ENCODE measurements at places on chromosomes 3 and 15.

GRCh38 chr3:172285844-172286243 lies 162.4 kb downstream of the GHSR start:
- DNase-seq: no peak

GRCh38 chr3:73848173-73848906 lies 223.6 kb upstream of the PDZRN3 start:
- peak; percentile 2 for DNase-seq

DNA sequence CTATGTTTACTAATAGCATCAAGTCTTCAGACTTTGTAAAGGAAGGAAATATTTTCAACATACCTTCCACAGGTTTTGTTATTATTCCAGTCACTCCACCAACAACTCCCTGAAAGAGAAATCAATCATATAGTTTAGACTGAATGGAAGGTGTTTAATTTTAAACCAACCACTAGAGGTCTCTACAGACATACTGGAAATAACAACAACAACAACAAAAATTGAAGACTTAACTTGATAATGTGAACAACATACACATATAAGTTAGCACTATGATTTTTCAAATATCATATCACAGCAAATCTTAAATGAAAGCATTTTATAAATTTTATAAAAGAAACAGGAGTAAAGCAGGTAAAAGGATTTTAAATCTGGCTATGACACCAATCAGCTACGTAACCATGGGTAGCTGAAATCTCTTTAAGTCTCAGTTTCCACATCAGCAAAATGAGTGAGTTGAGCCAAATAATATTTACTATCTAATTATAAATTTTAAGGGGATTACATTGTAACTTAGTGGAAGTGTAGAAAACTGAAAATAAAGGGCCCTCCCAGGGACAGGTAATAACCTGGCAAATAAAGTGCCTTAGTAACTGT lies 188.2 kb downstream of the VPS13C start:
- DNase-seq: no peak

DNA sequence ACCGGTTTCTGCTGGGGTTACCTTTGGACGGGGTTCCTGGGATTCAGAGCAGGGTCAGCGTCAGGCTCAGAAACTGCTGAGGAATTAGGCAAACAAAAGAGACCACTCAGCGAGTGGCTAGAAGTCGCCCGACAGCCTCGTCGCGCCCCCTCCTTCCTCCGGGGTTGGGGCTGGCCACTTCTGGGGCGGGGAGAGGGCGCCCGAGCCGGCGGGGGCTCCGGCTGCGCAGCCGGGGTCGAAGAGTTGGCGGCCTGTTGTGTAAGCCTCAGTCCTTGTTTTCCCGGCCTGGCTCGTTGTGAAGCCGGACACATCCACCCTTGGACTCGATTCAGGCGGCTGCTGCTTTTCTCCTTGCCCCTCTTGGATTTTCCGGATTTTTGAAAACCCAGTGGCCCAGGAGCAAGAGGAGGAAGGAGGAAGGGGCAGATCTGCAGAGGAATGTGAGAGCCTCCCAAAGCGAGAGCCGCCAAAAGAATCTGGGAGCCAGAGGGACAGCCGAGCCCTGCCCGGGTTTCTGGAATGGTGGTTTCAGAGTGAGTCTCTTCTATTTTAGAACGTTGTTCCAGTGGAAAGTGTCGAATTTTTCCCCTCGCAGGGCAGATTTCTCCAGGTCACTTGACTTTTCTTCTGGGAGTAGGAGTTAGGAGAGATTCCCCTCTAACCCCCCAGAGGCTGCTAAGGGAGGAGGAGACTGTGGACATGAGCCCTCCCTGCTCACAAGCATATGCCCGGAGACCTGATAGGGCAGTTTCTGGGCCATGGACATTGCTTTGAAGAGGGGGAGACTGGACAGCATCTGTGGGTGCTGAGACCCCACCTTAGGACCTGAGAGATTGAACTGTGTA lies 666 bp downstream of the SNX33 start:
- no peak for DNase-seq

- DNase-seq: peak; percentile 69
Measured at GRCh38 chr3:13461169-13462124, 18.7 kb upstream of the HDAC11 start.

DNA sequence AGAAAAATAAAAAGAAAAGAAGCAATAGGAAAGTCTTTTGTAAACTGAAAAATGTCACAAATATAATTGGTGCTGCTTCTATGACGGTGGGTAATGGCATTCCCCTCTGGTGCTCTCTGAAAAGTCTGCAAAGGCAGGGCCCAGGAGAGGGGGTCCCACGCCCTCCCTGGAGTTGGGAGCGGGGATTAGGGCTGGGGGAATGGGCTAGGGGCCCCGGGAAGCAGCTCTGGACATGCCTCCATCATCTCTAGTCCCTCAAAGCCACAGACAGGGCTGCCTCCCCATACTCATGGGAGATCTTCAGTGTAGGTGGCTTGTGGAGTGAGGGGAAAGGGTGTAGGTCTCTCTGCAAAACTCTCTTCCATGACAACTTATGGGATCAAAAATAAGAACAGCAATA lies 7.8 kb upstream of the RHCG start:
- DNase-seq: no peak

- no peak for DNase-seq
Measured at GRCh38 chr3:143294188-143294587, 174.6 kb downstream of the CHST2 start.

GRCh38 chr3:178308771-178309170 lies 227.5 kb upstream of the KCNMB2 start:
- no peak for DNase-seq

DNA sequence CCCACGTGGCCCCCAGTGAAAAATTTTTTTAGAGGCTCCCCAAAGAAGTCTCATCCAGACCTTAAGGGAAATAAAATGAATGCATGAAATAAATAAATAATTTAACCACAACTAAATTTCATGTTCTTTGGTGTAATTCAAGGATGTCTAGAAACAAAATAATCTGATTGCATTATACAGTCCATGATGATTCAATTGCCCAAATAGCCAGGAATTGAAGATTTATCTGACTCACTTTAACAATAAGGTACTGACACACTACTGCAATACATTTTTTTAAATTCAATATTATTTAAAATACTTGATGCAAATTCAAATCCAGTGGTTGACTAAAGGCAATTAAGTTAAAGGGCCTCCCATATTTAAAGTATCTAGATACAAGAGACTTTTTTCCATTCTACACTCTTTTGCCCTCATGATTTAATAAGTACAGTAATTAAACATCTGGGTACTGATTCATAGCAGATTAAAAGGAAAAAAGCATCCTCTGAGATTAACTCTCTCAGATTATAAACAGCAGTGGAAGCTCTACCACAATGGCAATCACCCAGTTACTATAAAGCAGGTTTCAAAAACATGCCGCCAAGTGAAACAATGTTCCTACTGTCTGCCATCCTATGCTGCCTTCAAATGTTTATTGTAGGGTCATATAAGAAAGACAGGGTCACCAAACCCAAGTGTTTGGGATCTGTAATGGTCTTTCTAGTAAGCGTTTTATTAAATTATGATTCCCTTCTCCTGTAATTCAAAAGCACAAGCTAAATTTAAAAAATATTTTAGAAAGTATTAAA lies 9.9 kb downstream of the UQCC5 start:
- no peak for DNase-seq

DNA sequence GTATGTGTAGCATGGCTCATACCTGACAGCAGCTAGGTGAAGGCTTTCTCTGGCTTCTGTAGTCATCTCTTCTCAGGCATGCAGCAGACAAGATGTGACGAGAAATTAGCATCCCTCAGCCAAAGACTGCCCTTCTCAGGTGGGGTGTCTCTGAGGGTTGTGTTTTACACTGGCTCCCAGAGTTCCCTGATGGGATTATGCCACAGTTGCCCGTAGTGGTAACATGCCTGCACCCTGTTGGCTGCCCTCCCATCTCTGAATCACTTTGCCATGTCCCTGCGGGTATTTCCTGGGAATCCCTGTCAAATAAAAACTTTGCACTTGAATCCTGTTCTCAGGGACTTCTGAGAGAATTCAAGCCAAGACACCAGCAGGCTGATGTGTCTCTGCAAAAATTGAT lies 70.5 kb downstream of the LRTM1 start:
- DNase-seq: no peak

DNA sequence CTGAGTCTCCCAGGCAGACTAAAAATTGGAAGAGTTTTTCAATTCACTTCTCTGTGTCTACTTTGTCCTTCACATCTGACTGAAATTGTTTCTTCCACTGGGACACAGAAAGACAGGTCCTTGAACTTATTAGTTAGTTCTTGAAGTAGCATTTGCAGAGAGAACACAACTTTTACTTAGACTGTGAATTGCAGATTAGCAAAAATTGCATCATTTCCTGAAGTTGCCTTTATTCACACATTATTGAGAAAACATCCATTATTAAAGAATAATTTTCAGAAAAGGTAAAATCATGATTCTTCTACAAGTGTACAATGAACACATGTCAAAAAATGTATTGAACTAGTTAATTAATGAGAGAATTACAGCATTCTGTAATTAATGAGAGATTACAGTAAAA lies 1.4 kb upstream of the COMMD2 start:
- no peak for DNase-seq

DNA sequence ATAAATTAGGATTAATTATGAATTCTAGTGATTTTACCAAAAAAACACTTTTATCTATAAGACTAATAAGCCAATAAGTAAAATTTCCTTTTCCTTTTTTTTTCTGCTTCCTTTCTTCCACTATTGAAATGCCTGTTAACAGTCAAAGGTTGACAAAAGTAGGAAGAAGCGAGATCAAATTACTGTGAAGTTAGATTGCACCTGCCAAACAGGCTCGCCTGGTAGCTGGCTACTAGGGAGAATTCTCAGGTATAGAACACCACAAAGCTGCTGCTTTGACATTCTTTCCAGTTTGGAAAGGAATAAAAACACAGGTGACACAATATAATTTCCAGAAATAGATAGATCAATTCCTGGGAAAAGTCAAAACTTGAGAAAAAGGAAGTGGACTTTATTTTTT lies 749.0 kb downstream of the NSUN3 start:
- DNase-seq: no peak

DNA sequence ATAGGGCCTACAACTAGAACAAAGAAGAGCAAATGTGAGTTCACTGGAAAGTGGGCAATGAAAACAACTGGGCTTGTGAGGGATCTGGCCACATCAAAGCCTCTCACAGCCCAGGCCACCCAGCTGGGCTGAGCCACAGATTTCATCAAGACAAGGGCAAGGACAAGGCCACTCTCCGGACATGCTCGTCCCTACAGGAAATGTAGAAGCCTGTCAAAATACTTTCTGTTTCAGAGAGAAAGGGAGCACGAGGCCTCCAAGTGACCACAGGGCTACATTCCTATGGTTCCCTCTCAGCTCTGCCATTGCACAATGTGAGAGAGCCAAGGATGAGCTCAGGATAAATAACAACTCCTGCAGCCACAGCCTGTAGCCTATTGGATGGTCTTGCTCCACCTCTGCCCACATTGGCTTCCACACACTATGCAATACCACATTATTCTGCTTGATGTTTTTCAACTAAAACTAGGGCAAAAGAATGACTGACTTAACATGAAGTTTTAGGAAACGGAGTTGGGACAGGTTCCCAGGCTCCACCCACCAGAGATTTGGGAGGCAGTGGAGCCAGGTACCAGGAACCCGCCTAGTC lies 12.1 kb downstream of the TBC1D2B start:
- no peak for DNase-seq

- DNase-seq: no peak
Measured at GRCh38 chr3:66561367-66561766, 60.5 kb upstream of the LRIG1 start.

- no peak for DNase-seq
Measured at GRCh38 chr3:31948280-31948679, 32.8 kb downstream of the OSBPL10 start.

DNA sequence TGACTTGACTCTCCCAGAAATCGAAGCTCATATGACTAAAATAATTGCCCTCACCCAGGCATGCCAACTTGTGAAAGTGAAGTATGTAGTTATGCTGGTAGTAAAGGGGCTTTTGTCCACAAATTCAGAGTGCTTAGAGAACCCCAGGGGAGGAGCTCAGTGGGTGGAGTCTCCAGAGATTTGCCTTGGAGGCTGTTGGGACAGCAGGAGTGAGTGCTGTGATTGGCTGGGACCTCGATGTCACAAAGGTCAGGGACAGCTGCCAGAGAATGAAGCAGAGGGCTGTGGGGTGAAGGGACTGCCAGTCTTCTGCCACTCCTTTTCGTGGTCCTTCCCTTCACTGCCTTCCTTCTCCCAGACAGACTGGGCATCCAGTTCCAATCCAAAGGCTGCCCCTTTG lies 49.8 kb downstream of the ZNF445 start:
- DNase-seq: no peak
